Stimulated activated CD8-positive, alpha-beta memory T cell treated with anti-CD3 and anti-CD28 coated beads, Interleukin-2, amount 100 ng/mL, for 1 hour (primary cell): ENCODE measurements at places on chromosomes 6 and 20.
A peak's percentile ranks its signal among the peaks of the same experiment; 100 is the strongest.

- DNase-seq: no peak
These were observed 68.8 kb downstream of the ANKRD6 start for GRCh38 chr6:89501753-89502152.

GRCh38 chr6:96212066-96212465 is 196.3 kb downstream of the FUT9 start:
- DNase-seq: no peak

DNA sequence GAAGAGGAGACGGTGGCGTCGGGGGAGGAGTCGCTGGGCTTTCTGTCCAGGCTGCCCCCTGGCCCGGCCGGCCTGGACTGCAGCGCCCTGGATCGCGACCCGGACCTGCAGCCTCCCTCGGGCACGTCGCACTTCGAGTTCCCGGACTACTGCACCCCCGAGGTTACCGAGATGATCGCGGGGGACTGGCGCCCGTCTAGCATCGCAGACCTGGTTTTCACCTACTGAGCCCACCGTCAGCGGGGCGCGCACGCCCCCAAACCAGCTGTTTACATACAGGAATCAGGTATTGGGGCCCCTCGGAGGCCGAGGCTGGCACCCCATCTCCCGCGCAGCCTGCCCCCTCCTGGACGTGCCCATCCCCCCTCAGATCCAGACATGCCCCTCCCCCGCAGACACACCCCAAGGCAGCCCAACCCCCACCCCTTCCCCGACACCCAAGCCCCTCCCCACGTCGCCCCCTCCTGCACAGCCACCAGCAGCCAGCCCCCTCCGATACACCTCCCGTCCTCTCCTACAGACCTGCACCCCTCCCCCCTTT is 1.4 kb downstream of the SOX12 start:
- DNase-seq: no peak

- DNase-seq: peak; percentile 27
These were observed 58.4 kb downstream of the GJA10 start for GRCh38 chr6:89952686-89953085.

DNA sequence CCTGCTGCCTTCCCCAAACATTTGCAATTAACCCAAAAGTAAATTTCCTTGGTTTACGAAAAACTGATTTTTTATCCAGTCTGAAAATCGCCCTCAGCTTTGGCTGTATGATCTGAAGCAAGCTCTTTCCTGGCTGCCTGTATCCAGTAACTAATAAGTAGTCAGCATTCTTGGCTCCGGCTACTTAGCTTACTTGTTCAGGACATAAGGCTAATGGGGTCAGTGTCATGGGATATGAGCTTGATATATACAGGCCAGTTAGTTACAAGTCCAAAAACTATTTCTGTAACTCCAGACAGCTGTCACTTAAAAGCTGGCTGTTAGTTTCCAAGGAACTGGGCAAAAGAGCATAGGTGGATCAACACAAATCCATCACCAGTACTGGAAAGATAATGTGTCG is 56.2 kb downstream of the KHDC1L start:
- DNase-seq: no peak

DNA sequence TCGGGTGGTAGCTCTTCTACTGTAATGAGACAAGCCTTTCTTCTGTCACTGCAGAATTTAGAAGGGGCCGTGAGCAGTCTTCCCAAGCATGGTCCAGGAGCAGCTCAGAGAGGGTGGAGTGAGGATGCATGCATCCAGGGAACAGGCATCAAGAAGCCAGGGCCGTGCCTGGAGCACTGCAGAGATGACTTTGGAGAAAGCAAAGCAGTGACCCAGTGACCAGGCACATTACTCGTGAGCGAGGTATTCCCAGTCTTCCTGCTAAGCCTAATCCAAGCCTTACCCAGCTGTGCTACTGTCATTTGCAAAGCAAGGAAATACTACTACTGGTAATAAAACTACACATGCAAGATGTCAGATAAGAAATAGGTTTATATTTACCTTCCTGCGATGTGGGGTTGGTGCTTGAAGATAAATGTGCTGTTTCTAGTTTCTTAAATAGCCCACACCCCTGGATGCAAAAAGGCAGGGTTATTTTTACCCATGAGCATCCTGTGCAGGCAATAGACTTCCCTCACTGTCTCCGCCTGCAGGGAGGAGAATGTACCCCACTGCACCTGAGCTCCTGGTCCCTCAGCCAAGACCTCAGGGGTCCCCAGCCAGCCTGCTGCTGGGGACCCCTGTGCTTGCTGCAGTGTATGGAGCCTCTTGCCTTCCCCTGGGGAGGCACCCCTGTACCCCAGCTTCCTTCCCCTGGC is 62.9 kb downstream of the SSR1 start:
- DNase-seq: no peak

- no peak for DNase-seq
These were observed 18.9 kb downstream of the PHACTR2 start for GRCh38 chr6:143696664-143697000.

DNA sequence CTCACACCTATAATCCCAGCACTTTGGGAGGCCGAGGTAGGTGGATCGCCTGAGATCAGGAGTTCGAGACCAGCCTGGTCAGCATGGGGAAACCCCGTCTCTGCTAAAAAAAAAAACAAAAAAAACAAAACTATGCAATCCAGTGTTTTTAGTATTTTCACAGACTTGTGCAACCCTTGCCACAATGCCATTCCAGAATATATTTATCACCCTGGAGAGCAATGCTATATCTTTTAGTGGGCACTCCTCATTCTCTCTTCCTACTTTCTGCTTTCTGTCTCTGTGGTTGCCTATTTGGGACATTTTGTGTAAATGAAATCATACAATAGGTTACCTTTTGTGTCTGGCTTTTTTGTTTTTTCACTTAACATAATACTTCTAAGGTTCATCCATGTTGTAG is 39.1 kb upstream of the MROH8 start:
- DNase-seq: no peak

- no peak for DNase-seq
These were observed 13.8 kb downstream of the ITPR3 start for GRCh38 chr6:33634946-33635345.

- no peak for DNase-seq
These were observed 17.5 kb upstream of the ZSCAN9 start for GRCh38 chr6:28207510-28208110.

DNA sequence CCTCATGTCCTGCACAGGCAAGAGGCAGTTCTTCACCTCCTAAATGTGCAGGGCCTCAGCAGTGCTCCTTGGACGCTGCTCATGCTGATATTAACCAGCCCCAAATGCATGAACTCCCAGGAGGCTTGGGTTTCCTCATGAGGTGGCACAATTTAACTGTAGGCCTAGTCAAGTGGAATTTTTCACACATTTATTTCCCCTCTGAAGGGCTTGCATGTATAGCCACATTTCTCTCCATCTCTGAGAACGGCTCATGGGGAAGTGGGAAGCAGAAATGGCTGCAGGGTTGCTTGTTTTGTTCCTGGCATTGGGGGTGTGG is 72.8 kb upstream of the PAX1 start:
- no peak for DNase-seq

GRCh38 chr6:142318714-142319113 is 16.9 kb downstream of the ADGRG6 start:
- no peak for DNase-seq

- DNase-seq: no peak
These were observed 328.5 kb downstream of the SOX4 start for GRCh38 chr6:21922086-21922485.

DNA sequence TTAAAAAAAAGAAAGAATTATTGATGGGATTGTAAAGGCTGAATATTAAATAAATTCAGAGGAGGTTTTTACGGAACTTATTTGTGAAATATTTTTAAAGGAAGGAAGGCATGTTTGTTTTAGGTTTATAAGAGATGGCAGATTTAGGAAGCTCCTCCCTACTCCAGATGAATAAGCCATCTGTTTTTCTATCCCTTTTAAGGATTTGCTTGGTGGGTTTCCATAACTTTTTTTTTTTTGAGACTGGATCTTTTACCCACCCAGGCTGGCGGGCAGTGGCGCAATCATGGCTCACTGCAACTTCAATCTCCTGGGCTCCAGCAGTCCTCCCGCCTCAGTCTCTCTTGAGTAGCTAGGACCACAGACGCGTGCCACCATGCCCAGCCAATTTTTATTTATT is 30.4 kb downstream of the PTPRA start:
- DNase-seq: no peak

GRCh38 chr20:50308513-50309279 is 118.1 kb downstream of the CEBPB start:
- DNase-seq: no peak

- DNase-seq: no peak
These were observed 4.5 kb upstream of the ZNF831 start for GRCh38 chr20:59159091-59159490.

- DNase-seq: no peak
These were observed 141.5 kb upstream of the PDE10A start for GRCh38 chr6:165804331-165805066.

GRCh38 chr6:119324718-119325117 is 24.8 kb downstream of the MAN1A1 start:
- no peak for DNase-seq

DNA sequence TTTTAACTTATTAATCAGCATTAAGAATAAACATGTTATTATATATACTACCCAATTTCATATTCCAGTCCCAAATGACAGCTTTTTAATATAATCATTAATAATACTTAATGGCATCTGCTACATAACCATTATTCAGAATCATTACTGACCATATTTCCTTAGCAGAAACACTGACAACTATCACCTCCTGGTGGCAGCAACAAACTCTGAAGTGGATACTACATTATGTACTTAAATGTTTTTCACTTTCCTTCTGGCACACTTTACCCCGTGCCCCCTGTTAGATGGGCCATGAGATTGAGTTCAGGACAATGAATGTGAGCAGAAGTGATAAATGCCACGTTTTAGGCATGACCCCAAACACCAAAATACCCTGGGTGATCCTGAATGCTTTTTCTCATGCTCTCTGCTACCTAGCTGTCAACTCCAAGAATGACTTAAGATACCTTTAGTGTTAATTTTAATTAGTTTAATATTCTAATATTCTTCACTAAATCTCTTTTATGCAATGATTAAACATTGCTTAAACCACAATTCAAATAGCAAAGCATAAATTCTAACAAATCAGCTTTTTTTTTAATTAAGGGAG is 77.1 kb downstream of the LMBRD1 start:
- DNase-seq: no peak

DNA sequence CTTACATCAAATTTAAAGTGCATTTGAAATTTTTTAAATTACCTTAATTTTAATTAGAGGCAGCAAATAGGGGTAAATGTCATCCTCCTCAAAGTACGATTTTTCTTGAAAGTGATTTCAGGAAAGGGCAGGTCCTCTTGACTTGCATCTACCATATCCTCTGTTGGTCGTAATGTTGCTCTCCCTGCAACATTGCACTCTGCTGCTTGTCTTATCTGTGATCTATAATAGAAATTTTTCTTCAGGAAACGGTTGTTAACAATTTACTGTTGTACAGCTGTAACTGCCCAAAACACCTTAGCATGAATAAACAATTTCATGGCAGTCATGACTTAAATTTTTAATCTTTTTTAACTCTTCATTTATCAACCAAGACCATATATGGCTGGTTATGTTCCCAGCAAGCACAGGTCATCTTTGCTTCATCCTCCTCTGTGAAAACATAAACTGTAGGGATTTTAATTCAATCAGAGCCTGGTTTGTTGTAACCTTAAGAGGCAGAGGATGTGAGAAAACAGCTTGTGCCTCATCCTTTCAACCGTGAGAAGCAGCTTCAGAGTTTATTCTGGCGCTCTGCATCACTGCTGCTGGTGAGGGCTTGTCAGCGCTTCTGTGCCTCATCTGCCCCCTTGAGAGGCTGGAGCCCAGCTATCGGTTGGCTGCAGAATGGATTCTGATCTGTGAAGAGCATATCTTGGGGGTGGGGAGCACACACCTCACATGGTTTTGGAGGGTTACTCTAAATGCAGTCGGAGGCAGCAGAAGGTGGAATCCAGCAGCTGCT is 56.0 kb downstream of the CTNNBL1 start:
- DNase-seq: no peak

GRCh38 chr6:131764350-131764749 is 43.5 kb upstream of the ENPP1 start:
- DNase-seq: no peak

GRCh38 chr20:4956200-4956810 is 45.0 kb downstream of the SLC23A2 start:
- no peak for DNase-seq

DNA sequence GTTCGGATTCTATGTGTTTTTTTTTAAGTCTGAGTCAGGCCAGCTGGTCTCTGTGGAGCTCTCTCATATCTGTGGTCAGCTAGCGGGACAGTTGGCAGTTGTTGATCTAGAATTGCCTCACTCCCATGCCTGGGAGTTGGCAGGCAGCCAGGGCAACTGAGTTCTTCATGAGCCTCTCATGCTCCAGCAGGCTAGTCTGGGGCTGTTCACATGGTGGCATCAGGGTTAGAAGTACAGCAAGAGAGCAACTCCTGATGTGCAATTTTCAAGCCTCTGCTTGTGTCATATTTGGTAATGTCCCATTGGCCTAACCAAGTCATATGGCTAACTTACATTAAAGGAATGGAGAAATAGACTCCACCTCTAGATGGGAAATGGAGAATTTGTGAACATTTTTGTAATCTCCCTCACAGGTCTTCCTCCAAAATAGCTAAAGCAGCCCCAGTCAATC is 6.7 kb upstream of the IFT52 start:
- no peak for DNase-seq

DNA sequence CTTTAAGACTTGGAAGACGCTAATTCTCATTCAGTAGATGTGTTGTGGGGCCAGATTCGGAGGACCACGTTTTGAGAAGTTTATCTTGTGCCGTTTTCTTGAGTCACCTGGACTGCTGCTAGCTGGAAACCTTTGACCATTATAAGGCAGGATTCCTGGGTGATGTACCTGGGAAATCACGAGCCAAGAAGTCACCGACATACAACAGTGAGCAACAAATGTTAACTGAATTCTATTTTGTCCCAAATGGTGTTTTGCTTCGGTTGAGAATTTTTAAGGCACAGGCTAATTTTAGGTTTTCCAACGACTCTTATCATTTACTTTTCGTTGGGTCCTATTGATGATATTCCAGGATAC is 93.4 kb upstream of the BTN3A2 start:
- no peak for DNase-seq

DNA sequence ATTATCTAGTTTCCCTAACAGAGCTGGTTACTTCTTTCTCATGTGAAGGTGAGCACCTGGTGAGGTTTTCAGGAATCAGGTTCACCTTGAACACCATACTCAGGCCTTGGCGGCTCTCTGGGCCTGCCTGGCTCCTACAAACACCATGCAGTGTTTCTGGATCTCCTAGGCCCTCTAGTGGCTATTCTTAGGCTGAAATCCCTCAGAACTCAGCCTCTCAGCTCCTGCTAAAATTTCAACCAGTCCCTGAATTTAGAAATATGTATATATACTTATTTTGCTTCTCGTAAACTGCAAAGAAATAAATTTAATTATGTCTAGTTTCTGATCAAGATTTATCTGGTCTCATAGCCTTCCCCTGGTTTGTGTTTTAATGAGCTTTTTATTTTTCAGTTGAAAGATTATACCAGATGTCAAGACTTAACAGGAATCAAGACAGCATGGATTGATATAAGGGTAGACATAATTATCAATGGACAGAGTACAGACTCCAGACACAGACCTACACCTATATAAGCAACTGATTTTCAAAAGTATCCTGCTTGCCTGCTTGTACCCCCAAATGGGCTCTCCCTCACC is 55.9 kb downstream of the ANKEF1 start:
- no peak for DNase-seq
